ENCODE measurements at places on chromosomes 5 and 9.

DNA sequence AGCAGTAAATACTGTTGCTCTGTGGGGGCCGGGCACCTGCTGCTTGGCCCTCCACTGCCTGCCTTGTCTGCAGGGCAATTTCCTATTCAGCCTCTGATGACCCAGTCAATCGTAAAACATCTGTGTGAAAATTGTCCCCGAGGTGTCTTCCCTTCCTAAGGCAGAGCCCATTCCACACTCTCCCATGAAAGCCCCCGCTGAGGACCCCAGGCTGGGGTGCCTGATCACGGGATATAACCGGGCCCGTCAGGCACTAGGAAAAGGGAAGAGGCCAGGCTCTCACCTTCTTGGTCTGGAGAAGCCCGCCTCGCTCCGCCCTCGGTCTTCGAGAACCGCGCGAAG lies 27.2 kb upstream of the SCGB3A1 start:
- no peak for DNase-seq

DNA sequence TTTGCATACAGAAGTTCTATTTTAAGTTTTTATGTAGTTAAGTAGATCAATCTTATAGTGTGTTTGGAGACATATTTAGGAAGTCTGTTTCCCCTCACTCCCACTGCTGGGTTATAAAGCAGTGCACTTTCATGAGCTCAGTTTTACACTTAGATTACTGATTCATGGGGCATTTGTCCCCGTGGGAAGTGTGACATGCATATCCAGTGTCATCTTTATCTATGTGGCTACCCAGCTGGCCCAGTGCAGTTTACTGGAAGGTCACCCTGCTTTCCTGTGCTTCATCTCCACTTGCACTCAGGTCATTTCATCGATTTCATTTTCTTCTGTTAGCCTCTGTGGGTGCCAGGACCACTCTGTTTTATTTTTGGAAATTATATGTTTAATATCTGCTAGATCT lies 49.1 kb downstream of the ADCY2 start:
- no peak for DNase-seq

GRCh38 chr9:17005056-17005823 lies 129.6 kb upstream of the CNTLN start:
- DNase-seq, result no peak

- no peak for DNase-seq
Observed at GRCh38 chr5:83715236-83716065, 5.2 kb downstream of the HAPLN1 start.

- DNase-seq, result no peak
Observed at GRCh38 chr9:8825585-8826147, 1026.1 kb upstream of the DMAC1 start.

DNA sequence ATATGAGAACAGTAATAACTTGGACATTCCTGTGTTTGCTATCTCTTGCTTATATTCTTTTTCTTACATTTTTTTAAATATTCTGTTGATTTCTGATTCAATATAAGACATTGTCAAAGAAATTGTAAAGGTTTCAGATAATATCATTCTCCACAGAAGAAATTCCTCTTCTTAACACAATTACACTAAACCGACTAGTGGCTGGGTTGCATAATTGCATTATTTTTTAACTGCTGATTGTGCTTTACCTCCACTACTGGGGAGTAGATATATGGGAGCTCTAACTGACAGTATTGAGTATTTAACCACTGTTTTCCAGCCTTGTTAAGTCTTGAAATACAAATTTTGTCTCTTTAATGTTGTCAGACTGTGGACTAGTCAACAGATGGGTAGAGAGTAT lies 723.8 kb upstream of the EDIL3 start:
- DNase-seq, result no peak

GRCh38 chr9:113480612-113481011 lies 17.1 kb downstream of the RGS3 start:
- no peak for DNase-seq

GRCh38 chr9:9410736-9411135 lies 1202.1 kb downstream of the PTPRD start:
- DNase-seq, result no peak

DNA sequence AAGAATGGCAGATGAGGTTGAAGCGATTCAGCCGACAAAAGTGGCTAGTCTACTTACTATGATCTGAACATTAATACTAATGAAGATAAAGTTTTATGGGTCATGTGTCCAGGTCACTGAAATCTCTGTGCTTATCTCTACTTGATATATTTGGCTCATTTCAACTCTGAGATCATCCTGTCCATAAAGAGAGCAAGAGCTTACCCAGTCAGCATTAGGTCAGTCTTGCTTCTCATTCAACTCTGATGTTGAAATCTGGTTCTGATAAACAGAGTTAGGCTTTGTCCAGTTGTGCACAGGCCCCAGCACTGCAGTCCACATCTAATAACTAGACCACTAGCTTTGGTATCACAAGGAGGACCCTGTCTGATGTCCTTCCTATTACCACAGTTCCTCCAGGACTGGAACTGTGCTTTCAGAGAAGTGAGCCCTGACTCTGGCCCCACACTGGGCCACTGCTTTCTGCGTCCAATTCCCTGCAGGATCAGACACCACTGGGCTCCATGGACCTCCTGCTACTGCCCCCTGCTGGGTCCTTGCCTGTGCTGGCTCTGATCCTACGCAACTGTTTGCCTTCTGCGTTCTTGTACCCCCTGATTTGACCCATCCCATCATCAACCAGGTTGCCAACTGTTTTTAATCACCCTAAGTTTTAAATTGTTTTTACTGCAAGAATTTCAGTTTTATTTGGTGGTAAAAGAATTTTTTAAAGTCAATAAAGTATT lies 23.7 kb upstream of the FAM120A start:
- DNase-seq, result no peak

DNA sequence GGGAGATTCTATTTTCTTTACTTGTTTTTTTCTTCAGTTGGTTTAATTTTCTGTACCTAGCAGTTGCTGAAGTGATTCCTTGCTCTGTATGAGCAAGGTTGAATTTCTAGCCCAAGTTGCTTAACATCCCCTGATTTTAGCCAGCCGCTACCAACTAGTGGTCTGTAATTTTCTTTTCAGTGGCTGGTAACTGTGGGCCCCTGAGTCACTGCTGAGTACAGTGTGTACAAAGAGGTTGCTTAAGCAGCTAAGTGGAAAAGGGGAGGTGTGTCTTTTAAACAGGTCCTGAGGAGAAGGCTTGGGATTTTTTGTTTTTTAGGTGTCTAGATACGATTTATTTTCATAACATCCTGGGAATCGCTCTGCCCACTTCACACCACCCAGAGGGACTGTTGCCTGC lies 254.7 kb downstream of the NR3C1 start:
- DNase-seq, result no peak

- no peak for DNase-seq
Observed at GRCh38 chr5:97143704-97144103, 1.3 kb upstream of the LIX1 start.

- no peak for DNase-seq
Observed at GRCh38 chr9:4855841-4856240, 63.1 kb downstream of the RCL1 start.

- no peak for DNase-seq
Observed at GRCh38 chr9:94250456-94250855, 8.6 kb upstream of the ZNF169 start.

GRCh38 chr5:148229840-148230239 lies 8.5 kb upstream of the MARCOL start:
- no peak for DNase-seq

GRCh38 chr5:130110328-130110727 lies 206.1 kb downstream of the CHSY3 start:
- DNase-seq, result no peak

DNA sequence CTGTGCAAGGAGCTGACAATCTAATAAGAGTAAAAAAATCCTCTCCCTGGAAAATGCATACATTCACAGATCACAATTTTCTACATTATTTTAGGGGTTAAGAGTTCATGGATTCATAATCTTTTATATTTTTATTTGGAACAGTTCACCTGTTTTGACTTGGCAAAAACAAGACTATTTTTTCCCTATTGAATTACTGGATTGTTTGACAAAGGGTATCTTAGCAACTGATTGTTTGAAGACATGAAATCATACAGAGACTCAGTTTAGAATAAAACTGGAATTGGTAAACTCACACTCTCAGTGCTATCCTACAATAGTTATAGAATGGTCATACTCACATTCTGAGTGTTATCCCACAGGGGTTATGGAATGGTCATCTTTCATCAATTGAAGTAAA lies 358.2 kb upstream of the PTGER4 start:
- DNase-seq, result no peak

DNA sequence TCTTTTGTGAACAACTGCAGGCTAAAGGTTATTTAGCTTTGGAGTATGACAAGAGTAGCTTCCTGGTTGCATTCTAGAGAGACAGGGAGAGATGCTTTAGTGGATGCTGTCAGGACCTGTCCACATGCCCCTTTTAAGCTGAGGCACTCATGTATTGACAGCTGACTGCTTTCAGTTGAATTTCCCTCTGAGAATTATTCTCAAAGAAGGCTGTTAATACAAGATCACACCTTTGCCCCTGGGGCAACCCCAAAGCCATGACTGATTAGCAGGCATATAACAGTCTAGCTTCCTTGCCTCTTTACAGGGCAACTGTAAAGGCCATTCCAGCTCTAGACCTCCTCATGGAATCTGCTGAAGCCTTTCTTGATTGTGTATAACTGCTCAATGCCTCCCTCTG lies 117.6 kb upstream of the ATP10B start:
- DNase-seq, result no peak

- no peak for DNase-seq
Observed at GRCh38 chr9:121945849-121946248, 147.3 kb downstream of the TTLL11 start.

DNA sequence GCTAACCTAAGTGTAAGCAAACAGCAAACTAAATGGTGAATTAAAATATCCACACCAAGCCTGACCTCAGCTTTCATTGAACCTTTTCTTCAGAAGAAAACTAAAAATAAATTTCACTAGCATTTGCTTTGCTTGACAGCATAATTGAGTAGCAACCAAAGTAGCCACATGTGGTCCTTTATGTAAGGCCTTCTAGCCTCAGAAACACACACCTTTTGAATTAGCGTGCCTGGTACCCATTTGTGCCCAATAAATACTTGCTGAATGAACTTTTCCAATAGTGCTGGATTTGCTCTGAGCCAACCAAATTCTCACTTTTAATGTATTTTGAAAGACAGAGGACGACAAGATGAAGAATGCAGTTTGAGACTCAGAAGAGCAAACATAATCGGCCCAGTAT lies 2.1 kb upstream of the NIPBL start:
- no peak for DNase-seq

DNA sequence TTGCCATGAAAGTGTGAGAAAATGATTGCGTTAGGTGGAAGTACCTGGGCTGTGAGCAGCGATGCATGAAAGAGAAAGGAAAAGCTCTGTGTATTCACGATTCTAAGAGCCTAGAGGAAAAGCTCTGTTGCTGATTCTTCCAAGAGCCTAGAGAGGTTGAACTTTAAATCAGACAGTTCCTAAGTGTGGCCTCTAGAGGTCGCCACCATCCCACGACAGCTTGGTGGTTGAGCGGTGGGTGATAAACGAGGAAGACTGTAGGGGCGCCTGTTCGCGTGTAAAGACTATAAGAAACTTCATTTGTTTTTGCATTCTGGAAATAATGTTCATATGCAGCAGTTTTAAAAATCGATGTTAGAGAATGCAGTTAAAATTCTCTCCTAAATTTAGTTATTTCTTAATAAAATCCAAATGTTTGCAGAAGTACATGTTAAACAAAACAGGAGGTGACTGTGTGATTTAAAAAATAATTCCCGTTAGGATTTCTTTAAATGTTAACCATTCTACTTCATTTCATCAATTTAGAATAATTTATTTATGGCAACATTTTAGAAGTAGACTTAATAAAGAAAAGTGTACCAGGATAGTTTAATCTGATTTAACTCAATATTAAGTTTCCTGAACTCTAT lies 107.7 kb downstream of the TENT4A start:
- peak; percentile 45 for DNase-seq

GRCh38 chr5:127343866-127344265 lies 53.3 kb downstream of the MEGF10 start:
- DNase-seq, result no peak

GRCh38 chr9:97484134-97484533 lies 17.3 kb upstream of the TMOD1 start:
- no peak for DNase-seq

DNA sequence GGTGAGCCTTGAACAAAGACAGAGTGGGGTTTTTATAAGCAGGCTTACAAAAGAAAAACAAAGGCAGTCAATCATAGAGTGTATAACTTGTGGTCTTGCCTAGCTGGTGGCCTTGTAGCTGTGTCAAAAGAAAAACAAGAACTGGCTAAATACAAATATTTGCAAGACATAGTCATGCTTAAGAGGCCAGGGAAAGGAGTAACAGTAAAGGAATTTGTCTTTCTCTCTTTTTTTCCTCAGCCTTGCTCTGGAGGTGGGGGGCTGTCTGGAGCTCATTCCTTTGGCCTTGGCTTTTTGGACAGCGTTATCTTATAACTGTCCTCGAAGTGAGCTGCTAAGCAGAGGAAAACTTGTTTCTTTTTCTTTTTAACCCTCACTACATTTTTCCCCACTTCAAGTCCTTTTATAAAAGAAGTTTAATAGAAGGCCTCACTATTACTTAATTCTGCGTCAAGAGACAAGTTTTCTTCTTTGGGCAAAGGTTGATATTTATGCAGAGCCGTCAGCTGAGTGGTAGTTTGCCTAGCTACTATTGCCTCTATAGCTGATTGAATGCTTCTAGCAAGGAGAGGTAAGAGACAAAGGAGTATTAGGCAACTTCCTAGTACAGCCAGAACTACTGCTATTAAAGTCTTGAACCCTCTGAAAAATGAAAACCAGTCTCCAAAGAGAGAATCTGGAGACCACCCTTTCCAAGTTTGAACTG lies 14.3 kb downstream of the CEL start:
- no peak for DNase-seq

DNA sequence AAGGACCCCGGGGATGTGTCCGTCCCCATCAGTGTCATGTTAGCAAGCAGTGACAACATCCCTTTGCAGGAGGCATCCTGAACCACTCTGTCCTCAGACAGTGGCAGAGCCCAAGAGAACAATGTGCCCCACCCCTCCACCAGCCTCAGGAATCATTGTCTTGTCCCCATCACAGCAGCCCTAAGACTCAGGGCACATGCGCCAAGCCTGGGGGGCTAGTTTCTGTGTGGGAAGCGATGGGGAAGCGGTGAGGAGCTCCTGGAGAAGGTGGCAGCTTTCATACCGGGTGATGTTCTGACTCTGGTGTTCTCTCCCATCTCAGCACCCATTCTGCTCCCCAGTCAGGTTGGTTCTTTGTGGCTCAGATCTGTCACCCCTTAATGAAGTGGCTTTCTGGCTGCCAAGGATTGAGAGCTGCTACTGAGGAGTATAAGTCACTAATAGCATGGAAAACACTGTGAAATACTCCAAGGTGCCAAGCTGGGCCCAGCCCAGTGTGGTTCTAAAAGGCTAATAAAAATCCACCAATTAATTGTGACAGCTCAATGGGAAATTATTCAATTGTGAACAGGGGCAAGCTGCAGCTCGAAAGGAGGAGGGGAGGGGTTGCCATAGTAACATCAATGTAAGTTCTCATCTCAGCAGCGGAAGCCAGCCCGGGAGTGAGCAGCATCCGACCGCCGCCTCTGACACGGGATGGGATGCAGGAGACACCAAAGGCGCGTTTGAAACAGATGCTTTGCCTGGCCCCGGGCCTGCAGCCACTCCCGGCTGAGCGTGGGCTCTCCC lies 4.7 kb downstream of the QRFP start:
- DNase-seq, result no peak

Data from esophagus muscularis mucosa (tissue), 4 donors.